ENCODE measurements at places on chromosomes 11 and 22. TPM values are rescaled to one million over a fixed set of nuclear protein-coding genes. Genes with fewer than 3 reads are reported as not detected.

OR2AG1 gene
- polyA plus RNA-seq, result not detected

SERPIND1 gene
- polyA plus RNA-seq, result 0.10 TPM

SLC36A4 gene
- 27.5 TPM for polyA plus RNA-seq

CHRNA10 gene
- not detected for polyA plus RNA-seq

ADAMTS15 gene
- not detected for polyA plus RNA-seq

ARHGAP32 gene
- 2.8 TPM for polyA plus RNA-seq

C11orf86 gene
- polyA plus RNA-seq, result not detected

LMF2 gene
- polyA plus RNA-seq, result 15.0 TPM

RIMBP3B gene
- polyA plus RNA-seq, result 0.96 TPM

LMO2 gene
- not detected for polyA plus RNA-seq

LSP1 gene
- 394 TPM for polyA plus RNA-seq
